ENCODE measurements at places on chromosomes 4 and X.

DNA sequence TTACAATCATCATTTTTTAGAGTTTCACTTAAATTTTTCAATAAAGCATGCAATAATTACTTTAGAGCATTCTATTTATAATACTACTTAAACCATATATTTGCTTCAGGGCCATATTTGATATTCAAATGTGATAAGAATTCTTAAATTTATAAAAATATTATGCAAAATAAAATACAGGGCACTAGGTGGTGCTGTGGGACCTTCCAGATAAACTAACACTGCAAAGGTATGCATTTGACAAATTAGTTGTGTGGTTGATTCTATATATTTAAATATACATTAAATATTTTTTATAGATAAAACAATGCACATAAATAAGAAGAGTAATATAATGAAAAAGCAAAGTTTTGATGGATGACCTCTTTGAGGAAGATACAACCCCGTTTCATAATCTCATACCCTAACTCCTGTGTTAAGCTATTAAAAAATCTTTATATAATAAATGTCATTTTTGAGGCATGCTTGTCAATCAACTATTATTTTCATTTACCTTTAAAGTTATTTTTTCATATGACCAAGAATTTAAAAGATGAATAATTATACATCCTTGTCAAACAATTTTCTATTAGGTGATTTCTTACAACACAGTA is 128.4 kb downstream of the REELD1 start:
- DNase-seq: no peak

GRCh38 chr4:118826723-118827444 is 9.0 kb downstream of the SEC24D start:
- DNase-seq: no peak

DNA sequence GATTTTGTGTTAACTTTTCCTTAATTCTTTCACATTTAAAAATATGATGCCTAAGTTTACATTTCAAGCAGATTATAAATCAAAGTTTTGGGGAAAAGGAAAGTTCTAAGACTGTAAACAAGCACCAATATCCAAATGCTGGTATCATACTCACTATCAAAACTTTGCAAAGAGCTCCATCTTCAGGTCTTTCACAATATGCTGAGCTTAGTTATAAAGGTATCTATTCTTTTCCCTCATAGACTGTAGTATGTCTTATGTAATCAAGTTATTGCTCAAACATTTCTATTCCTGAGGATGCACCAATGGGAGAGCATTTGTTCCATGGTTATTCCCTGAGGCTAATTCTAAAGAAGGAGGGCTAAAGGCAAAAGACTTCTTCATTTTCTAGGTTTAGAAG is 207.9 kb upstream of the FAM241A start:
- no peak for DNase-seq

DNA sequence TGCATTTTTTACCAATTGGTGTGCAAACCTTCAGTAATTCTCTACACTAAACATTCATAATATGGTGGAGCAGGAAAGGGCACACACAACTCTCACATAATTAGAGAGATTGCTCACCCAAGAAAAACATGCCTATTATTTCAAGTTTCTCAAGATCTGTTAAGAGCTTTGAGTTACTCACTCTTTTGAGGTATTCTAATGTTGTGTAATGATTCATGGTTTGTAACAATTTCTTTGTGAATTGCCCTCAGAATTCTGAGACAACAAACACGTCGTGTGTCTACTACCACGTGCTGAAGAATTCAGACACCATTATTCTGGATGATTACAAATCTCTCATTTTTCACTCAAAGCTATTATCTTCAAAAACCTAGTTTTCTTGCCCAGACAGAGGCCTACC is 82.8 kb downstream of the PDGFC start:
- no peak for DNase-seq

DNA sequence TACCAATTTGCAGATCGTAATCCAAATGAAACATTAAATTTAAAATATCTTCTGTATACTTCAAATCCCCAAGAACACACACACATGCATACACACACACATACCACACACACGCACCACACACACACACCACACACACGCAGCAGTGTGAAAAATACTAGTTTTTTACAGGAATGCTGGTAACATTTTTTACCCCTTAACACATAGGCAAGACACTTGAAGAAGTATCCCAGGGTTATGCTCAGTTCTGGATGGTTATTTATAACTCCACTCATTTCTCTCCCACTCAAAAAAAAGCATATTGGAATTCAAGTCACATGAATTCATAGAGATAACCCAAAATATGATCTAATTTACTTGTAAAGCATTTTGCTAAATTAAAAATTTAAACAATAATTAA is 325.5 kb upstream of the SLC7A11 start:
- DNase-seq: no peak

DNA sequence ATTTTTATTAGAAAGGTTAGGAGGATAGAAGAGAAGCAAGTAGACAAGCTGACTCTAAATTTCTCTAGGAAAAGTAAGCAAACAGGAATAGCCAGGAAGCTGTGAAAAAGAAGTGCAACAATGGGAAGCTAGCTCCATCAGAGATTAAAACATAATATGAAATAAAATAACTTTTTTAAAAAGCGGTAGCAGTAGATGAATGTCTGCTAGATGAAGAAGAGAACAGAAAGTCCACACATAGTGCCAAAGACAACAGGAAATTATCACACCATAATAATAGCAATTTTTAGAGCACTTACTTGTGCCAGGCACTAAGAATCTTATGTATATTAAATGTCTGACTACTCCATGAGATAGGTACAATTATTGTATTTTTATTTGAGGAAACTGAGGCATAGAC is 53.5 kb downstream of the LRBA start:
- DNase-seq: no peak

DNA sequence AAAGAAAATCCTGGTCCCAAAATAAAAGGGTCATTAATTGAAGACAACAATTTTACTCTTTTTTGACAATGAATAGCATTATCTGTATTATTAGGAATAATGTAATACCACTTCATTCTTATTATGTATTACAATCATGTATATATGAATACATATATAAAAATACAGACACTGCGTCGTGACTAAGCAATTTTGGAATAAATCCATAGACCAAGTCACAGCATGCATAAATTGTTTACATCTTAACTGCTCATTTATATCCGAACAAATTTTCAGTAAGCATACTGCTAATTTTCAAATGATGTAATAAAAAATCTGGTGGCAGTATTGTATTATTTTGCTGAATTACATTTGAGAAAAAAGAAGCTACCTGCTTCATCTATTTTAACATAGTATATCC is 321.6 kb upstream of the PITX2 start:
- DNase-seq: no peak

All from heart right ventricle (tissue), 16 donors.